Osteoblast (primary cell): ENCODE measurements at places on chromosomes 16 and 17.
A peak's percentile ranks its signal among the peaks of the same experiment; 100 is the strongest.

DNA sequence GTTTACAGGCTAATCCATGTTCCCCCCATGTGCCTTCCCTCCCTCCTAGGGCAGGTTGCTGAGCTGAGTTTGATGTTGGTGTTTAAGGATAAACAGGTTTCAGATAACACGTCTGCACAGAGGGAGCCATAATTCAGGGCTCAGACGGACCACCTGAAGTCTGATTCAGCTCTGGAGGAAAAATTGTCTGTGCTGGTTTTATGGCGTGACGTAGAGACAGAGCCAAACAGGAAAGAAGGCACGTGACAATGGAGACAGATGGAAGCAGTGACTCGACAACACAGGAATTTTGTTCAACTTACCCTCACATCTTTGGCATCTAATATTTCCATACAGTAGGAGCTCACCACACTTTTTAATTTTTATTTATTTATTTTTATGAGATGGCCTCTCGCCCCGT lies 10.7 kb upstream of the USP10 start:
- DNase-seq: peak; percentile 84

GRCh38 chr17:35496451-35497290 lies 40.8 kb downstream of the SLFN12L start:
- peak; percentile 78 for DNase-seq

GRCh38 chr17:63550817-63551639 lies 751 bp downstream of the DCAF7 start:
- DNase-seq: peak; percentile 53

DNA sequence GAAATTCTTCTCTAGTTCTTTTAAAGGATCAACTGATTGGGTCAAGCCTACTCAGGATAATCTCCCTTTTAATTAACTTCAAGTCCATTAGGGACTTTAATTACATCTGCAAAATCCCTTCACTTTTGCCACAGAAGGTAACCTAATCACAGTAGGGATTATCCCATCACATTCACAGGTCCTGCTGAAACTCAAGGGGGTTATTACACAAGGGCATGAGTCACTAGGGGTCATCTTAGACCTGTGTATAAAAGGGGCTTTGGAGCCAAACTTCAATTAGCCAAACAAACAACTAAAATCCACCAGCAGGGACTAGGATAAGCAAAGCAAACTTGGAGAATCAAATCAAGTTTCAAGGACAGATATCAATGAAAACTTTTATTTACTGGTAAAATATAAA lies 19.4 kb downstream of the CIAPIN1 start:
- DNase-seq: no peak

DNA sequence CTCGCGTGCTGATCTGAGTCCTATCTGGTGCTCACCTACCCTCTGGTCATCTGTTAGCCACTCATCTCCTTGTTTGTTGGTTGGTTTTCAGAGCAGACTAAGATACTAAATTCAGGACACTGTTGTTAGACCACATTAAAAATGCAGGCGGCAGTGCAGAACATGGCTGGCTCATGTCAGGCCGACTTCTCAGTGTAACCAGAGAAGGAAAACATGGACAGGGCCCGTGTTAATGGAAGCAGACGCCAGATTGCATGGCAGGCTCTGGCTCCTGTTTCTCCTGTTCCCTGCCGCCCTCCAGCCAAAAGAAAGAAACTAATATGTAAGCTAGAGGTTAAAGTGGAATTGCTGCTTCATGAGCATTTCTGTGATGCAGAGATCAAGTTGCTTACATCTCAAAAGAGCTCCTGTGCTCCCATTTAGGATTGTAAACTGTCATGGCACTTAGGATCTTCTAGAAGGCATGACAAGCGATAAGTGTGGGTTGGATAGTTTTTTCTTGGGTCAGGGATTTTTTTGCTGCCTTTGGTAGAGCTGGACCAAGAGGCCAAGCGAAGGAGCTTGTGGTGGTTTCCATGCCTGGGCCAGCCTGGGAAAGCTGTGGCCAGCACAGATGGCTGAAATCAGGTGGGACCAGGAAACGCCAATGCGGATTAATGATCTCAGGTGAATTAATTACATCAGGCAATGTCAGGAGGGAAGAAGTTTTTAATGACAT lies 56.1 kb downstream of the YPEL2 start:
- peak; percentile 73 for DNase-seq

GRCh38 chr17:55567240-55568214 lies 56.3 kb upstream of the SMIM36 start:
- peak; percentile 25 for DNase-seq

DNA sequence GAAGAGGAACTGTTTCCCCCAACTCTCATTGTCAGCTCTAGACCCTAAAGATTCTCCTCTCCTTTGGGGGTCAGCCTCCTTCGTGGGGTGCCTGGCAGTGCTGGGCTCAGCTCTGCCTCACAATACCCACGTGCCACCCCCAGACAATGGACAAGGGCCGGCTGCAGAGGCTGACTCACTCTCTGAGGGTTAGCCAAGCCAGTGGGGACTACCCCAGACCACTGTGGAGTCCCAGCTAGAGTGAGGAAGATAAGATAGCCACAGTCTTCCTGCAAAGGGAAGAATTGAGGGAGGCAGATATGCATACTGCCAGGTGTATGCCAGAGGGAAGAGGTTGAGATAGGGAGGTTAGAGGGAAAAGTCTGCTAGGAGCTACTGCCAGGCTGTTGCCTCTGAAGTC lies 13.5 kb upstream of the MTMR4 start:
- peak; percentile 83 for DNase-seq

DNA sequence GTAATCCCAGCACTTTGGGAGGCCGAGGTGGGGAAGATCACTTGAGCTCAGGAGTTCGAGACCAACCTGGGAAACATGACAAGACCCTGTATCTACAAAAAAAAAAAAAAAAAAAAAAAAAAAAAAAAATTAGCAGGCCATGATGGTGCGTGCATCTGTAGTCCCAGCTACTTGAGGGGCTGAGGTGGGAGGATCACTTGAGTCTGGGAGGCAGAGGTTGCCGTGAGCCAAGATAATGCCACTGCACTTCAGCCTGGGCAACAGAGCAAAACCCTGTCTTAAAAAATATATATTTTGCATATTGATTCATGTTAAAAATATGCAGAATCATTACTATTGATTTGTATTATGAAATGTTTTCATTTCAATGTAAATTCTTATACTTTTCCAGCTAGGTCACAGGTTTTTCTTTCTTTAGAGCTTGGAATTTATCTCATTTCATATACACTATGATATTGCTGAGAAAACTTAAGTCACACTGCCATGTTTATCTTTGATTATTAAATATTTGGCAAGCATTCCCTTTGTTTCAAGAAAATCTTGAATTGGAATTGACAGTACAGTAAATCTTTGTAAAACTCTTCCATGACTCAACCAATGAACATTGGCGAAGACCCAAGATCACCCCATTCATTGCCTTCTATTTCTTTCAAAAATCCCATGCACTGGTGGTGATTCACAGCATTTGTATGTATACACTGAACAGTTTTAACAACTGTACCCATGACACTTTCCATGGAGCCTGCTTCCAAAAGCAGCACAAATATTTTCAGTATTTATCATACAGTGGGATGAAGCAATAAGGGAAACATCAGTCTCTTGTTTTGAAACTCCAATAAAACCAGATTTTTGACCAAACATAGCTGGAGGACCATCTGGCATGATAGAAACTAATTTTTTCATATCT lies 83.5 kb upstream of the TNRC6A start:
- peak; percentile 54 for DNase-seq

GRCh38 chr17:55816532-55817396 lies 65.9 kb downstream of the PCTP start:
- no peak for DNase-seq

- DNase-seq: no peak
Measured at GRCh38 chr16:19219836-19220235, 51.8 kb downstream of the SYT17 start.

- no peak for DNase-seq
Measured at GRCh38 chr17:82544431-82545070, 25.0 kb downstream of the FOXK2 start.

GRCh38 chr16:79466111-79466510 lies 134.4 kb downstream of the MAF start:
- no peak for DNase-seq

DNA sequence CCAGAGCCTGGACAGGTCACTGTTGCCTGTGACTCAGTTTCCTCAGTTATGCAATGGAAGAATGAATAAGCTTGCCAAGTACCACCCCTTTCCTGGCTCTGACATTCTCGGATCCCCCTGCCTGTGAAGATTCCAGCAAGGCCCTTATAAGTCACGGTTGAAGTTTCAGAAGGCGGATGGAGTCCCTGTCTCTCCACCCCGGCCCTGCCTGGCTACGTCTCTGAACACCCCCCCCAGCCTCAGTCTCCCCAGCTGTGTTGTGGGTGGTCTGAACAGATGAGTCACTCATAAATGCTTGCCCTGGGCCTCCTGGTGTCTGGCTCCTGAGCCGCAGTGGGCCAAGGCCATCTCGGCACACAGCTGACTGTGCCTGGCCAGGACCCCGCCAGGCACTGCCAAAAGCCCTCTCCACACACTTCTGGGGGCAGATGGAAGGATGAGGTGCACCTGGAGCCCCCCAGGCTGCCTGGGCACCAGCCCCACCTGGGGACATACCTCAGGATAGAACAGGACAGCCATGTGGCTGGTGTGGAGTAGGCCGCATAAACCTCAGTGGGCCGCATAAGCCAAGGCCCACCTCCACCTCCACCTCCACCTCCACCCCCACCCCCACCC lies 15.4 kb downstream of the VASN start:
- peak; percentile 94 for DNase-seq

DNA sequence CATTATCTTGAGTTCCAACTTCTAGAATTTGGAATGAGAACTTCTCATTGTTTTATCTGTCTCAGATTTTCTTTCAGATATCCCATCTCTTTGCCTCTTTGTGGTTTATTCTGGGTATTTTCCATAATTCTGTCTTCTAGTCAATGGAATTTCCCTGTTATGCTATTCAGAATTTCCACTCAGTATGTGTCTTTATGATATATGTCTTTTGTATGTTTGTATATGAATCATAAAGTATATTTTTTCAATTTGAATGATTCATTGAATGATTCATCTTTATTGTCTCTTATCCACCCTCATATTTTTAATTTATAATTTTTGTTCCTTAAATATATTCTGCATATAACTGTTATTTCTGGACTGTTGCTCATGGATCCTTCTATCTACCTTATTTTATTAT lies 729.7 kb upstream of the GOT2 start:
- DNase-seq: peak; percentile 22
